Thoracic aorta (tissue), 2 donors: ENCODE measurements at places on chromosomes 16 and 17.

DNA sequence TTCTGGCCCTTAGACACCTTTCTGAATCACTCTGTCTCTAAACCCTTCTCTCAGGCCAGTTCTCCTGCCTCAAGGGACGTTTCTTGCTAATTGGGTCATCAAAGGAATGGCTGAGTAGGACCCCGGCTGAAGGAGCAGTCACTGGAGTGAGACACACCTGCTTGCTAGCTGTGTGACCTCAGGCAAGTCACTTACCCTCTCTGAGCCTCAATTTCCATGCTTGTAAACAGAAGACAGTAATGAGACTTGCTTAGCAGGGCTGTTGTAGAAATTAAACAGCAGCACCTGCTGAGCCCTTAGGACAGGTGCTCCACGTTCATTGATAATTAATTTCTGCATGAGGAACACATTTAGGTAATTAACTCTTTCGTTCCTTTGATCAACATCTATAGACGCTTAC, 6.8 kb downstream of the CIBAR2 start:
- no peak overlapping the region for H3K27ac ChIP-seq
- H3K27me3 ChIP-seq, result no peaks in the 10 kb centered on the region
- no peaks in the 10 kb centered on the region for H3K4me1 ChIP-seq
- no peak overlapping the region for H3K4me3 ChIP-seq
- DNase-seq, result no peak
- no peaks in the 10 kb centered on the region for H3K36me3 ChIP-seq

- H3K36me3 ChIP-seq, result peaks cover 16% of the 10 kb centered on the region
- no peaks in the 10 kb centered on the region for H3K4me1 ChIP-seq
- H3K4me3 ChIP-seq, result no peak overlapping the region
- no peaks in the 10 kb centered on the region for H3K27me3 ChIP-seq
- no peak overlapping the region for H3K27ac ChIP-seq
- DNase-seq, result no peak
Measured at GRCh38 chr16:88840600-88841215, 16.0 kb downstream of the GALNS start.

GRCh38 chr17:83100853-83101391, 21.5 kb downstream of the METRNL start:
- H3K4me1 ChIP-seq, result peaks cover 83% of the 10 kb centered on the region
- peak overlapping the region; percentile 68 for H3K4me3 ChIP-seq
- H3K27ac ChIP-seq, result peak overlapping the region; percentile 81
- no peak for DNase-seq

DNA sequence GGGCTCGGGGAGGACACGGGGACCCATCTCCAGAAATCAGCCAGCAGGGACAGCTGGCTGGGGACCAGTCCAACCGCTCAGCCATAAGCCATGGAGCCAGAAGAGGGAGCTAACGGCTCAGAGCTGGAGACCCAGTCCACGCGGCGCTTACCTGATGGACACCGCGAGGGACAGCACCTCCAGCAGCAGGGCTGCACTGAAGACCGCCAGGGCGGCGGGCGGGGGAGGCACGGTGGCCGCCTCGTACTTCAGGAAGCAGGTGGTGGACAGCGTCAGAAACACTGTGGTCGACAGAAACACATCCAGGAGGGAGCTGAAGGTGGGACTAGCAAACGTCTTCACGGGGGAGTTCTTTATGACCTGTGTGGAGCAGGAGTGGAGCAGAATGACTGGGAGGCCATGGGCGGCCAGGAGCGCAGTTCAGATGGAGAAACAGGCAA, 102.6 kb upstream of the CREBBP start:
- peaks cover 9% of the 10 kb centered on the region for H3K4me1 ChIP-seq
- H3K4me3 ChIP-seq, result no peak overlapping the region
- H3K27ac ChIP-seq, result no peak overlapping the region
- H3K36me3 ChIP-seq, result peaks cover 27% of the 10 kb centered on the region
- H3K27me3 ChIP-seq, result no peaks in the 10 kb centered on the region
- DNase-seq, result no peak

- H3K4me1 ChIP-seq, result no peaks in the 10 kb centered on the region
- DNase-seq, result no peak
- H3K27me3 ChIP-seq, result no peaks in the 10 kb centered on the region
- H3K27ac ChIP-seq, result no peak overlapping the region
Measured at GRCh38 chr17:37194208-37194607, 181.6 kb upstream of the C17orf78 start.

DNA sequence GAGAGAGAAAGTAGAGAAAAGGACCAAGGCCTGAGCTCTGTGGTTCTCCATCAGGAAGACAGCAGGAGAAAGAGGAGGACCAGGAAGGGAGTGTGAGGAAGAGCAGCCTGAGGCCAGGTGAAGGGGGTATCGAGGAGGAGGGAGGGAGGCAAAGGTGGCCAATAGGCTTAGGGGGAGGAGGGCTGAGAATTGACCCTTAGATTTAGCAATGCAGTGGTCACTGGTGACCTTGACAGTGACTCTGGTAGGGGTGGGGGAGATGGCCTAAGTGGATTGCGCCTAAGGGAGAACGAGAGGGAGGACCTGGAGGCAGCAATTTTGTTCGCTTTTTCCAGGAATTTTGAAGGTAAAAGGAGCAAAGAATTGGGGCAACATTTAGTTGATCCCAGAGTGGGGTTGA, 5.4 kb upstream of the NAGS start:
- no peaks in the 10 kb centered on the region for H3K36me3 ChIP-seq
- peaks cover 11% of the 10 kb centered on the region for H3K4me1 ChIP-seq
- no peak for DNase-seq
- H3K27ac ChIP-seq, result no peak overlapping the region
- no peak overlapping the region for H3K4me3 ChIP-seq

- no peaks in the 10 kb centered on the region for H3K4me1 ChIP-seq
- H3K27me3 ChIP-seq, result no peaks in the 10 kb centered on the region
- no peak overlapping the region for H3K4me3 ChIP-seq
- no peaks in the 10 kb centered on the region for H3K36me3 ChIP-seq
- no peak for DNase-seq
Measured at GRCh38 chr17:40659911-40660310, 5.1 kb downstream of the KRT222 start.

GRCh38 chr17:81927152-81927652, 333 bp downstream of the MAFG start:
- H3K27me3 ChIP-seq, result no peaks in the 10 kb centered on the region
- peaks cover 50% of the 10 kb centered on the region for H3K4me1 ChIP-seq
- no peak for DNase-seq
- H3K27ac ChIP-seq, result peak overlapping the region; percentile 81

DNA sequence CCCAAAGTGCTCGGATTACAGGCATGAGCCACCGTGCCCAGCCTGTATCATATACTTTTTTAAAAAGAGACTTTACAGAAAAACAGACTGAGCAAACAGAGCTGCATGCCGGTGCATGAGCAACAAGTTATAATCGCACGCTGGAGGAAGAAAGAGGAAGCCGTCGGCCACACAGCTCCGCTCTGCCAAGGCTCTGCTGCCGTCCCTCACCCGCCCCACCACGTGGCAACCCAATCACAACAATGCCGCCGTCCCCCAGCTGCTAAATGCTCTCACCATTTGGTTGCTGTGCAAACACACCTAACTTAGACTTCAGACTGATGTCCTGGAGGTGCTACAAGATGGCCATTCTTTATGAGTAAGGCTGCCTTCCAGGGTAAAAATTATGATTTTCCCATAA, 83.5 kb downstream of the ADCY9 start:
- peak overlapping the region; percentile 32 for H3K27ac ChIP-seq
- peak overlapping the region; percentile 53 for H3K4me3 ChIP-seq
- H3K36me3 ChIP-seq, result peaks cover 4% of the 10 kb centered on the region
- H3K4me1 ChIP-seq, result peaks cover 6% of the 10 kb centered on the region
- peak; percentile 43 for DNase-seq

DNA sequence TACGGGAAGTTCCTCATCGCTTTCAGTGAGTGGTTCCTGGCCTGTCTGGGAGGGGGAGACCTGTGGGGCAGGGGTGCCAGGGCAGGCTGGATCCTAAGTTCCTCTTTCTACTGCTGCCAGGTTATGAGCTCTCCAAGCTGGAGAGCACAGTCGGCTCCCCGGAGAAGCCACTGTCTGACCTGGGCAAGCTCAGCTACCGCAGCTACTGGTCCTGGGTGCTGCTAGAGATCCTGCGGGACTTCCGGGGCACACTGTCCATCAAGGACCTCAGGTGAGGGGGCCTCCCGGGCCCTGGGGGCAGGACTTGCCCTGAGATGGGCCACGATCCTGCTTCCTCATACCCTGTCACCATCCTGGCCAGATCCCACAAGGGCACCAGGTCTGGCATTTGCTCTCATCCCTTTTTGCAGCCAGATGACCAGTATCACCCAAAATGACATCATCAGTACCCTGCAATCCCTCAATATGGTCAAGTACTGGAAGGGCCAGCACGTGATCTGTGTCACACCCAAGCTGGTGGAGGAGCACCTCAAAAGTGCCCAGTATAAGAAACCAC, 5.1 kb downstream of the PRSS8 start:
- no peaks in the 10 kb centered on the region for H3K4me1 ChIP-seq
- H3K27me3 ChIP-seq, result no peaks in the 10 kb centered on the region
- no peak overlapping the region for H3K27ac ChIP-seq
- no peak overlapping the region for H3K4me3 ChIP-seq
- peaks cover 57% of the 10 kb centered on the region for H3K36me3 ChIP-seq

DNA sequence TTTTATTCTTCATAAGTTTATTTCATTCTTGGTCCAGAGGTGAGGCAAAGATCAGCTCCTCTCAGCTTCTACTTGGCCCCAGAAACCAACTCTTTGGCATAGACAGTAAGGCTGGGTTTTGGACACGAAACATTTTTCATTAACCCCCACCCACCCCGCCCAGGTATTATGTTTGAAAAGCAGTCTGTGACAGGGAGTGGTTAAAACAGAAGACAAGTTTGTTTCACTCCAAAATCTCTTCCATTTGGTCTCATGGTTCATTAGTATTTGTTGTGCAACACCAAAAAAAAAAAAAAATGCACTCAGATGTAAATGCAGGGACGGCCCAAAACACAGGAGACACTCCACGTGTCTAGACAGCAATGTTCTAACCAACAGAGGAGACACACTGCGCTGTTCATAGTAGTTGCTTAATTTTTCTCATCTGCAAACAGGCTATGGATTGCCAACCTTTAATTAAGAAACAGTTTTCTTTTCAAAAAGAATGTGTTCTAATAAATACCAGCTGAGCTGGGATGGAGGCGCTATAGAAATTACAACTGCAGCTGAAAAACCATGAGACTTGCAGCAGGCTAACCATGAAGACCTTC, 39.8 kb upstream of the MMP2 start:
- H3K4me3 ChIP-seq, result no peak overlapping the region
- H3K27me3 ChIP-seq, result no peaks in the 10 kb centered on the region
- H3K36me3 ChIP-seq, result no peaks in the 10 kb centered on the region
- H3K4me1 ChIP-seq, result no peaks in the 10 kb centered on the region
- DNase-seq, result no peak

- H3K36me3 ChIP-seq, result no peaks in the 10 kb centered on the region
- H3K27me3 ChIP-seq, result no peaks in the 10 kb centered on the region
- H3K4me3 ChIP-seq, result no peak overlapping the region
- no peak overlapping the region for H3K27ac ChIP-seq
Measured at GRCh38 chr17:66691644-66692420, 143.1 kb upstream of the CACNG5 start.

GRCh38 chr17:57972151-57972550, 15.9 kb downstream of the VEZF1 start:
- no peak overlapping the region for H3K4me3 ChIP-seq
- no peak for DNase-seq
